ENCODE measurements at places on chromosomes 4 and X.

DNA sequence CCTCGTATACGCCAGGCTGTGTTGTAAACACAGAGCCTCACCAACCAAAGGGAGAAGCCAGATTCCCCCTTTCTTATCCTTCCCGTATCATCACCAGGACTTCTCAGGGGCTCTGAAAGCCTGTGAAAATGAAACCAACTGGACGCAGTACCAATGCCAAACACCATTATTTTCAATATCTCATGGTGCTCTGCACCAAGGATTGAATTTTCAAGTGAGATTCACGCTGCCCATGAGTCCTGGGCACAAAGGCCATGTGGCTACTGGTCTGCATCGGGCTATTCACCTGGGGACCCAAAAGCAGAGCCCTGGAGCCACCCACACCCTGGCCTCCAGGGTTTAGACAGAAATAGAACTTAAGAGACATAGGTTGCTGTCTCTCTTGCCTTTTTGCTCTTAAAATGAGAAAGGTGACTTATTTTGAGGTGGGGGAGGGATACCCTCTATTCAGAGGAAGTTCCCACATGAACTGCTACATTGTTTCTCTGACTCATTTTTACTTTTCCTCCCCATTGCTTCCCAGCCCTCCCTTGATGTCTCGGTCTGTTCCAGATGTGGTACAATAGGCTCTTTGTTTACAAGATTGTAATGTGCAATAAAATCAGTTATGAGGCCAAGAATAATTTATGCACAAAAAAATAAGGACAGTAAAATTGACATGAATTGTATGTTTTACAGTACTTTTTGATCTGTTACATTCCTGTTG is 55.4 kb downstream of the MAML3 start:
- DNase-seq: no peak

DNA sequence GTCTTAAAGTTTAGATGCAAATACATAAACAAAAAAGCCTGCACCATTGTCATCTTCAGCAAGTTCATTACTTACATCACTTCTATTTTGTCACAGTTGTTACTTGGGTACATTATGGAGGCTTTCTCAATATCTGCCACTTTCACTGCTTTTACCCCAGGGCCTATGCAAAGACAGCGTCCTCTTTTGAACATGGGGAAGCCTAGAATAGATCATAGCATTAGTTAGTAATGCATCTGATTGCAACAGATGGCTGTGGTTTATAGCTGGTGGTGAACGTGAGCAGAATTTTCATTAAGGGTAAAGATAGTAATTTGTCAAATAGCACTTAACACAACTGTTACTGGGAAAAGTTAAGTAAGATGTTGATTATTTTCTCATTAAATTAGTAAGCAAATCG is 729 bp downstream of the CXCL11 start:
- no peak for DNase-seq

DNA sequence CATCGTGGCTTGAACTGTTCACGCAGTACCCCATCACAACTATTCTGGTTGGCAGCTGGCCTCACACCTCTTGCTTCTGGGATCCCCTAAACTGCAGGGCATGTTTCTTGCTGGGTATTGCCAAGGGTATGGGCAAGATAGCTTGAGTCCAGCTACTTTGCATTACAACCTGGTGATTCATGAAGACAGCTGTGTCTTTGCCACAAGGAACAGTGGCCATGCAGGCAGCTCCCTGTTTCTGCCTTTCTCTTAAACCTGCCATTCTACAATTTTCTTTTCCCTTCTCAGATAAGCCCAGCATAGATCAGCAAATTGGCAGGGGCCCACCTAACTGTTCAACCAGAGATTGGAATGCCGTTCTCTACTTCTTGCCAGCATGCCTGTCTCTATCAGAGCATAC is 42.8 kb downstream of the TENM3 start:
- DNase-seq: no peak

DNA sequence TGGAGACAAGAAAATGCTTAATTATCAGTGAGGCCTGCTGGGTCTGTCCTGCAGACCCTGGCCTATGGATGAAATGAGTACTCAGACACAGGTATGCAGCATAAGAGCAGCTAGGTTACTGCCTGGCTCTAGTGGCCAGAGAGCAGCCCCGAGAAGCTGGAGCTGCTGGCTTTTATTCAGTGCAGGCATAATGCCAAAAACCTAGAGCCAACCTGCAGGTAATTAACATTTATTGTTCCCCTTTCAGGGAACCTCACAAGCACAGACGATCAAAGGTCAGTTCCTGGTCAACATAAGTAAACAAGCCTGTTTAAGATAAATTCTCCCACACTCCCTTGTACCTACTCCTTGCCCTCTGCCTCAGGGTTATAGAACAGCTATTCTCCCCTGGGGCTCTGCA is 13.3 kb downstream of the IDS start:
- no peak for DNase-seq

DNA sequence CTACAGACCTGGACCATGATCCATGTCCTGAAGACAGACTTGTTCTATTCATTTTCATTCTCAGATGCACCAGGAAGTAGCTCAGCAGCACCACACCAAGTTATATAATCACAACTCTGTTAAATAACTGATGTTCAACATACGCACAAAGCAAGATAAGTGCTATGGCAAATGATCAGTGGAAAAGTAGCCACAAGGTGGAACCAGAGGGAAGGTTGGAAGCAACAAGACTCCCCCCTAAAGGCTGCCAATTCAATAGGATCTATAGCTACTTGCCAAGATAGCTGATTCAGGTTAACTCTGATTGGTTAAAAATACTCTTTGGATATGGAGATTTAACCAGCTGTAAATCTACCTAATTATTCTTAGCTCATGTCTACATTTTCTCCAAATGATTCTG is 23.7 kb upstream of the FAM47B start:
- DNase-seq: no peak
